T-helper 2 cell (primary cell): ENCODE measurements at places on chromosomes 11 and 22.

DNA sequence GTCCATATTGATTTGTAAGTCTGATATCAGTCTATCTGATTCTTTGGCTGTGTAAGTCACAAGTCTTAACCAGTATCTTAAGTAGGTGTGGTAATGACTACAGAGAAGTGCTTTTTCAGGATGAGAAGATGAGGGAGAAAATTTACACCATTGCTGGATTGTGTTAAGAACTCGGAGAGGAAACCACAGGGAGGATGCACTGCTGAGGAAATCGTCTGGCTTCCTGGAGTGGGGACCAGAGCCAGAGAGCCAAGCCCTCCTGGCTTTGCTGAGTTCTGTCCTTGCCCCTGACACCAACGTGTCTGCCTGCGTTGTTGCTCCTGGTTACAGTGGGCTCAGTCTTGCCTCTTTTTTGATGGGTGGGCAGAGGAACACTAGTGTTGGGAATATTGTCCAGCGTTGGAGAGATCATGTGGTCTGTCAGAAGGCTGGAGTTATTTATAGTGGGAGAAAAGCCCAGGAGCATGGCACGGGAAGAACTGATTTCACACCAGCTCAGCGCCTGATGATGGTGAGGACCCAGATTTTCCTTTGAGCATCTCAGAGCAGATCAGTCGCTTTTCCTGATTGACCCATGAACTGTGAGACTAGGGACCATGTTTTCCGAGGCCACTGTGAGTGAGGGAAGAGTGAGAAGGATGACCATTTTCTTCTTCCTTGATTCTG, 29.6 kb downstream of the MARK2 start:
- DNase-seq: no peak

GRCh38 chr11:32435152-32435480, 223 bp downstream of the WT1 start:
- no peak for DNase-seq

- no peak for DNase-seq
Observed at GRCh38 chr11:95736809-95737208, 52.8 kb downstream of the FAM76B start.

DNA sequence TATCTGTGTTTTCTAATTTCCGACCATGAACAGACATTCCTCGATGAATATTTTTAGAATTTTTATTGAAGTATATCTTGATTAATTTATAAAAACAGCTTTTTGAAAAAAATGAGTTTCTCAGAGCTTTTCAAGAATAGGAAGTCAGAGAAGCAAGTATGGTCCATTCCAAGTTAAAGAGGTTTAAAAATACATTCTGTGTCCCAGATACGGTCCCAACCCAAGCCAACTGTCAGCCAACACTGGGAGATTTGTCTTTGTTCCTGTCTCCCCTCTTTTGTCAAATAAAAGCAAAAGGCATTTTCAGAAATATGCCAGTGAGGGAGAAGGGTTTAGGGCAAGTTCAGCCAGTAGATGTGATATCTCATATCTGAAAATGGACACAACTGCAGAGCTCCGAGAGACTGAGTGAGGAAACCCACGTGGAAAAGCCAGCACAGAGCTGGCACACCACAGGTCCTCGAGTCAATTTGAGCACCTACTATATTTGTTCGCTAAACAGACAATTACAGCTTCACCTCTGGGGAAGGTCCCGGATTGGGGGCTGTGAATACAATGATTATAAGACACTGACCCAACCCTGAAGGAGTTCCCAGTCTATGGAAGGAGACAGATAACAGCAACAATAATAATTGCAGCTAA, 59.8 kb downstream of the C11orf91 start:
- no peak for DNase-seq

DNA sequence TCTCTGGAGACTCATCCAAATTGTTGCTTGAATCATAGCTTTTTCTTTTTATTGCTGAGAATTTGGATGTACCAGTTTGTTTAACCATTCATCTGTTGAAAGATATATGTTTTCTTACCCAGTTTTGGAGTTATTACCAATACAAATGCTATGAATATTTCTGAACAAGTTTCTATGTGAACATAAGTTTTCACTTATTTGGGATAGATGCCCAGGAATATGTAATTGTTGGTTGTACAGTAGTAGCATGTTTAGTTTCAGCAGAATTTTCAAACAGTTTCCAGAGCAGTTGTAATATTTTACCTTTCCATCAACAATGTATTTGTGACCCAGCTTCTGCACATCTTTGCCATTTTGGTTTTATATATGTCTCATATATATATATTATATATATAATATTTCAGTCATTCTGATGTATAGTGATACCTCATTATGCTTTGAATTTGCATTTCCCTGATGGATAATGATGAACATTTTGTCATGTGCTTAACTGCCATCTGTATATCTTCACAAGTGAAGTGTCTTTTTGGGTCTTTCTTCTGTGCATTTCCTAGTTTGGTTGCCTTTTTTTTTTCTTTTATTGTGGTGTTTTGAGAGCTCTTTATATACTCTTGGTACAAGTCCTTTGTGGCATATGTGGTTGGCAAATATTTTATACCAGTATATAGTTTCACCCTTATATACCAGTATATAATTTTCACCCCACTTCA, 118.8 kb downstream of the LUZP2 start:
- DNase-seq: no peak

DNA sequence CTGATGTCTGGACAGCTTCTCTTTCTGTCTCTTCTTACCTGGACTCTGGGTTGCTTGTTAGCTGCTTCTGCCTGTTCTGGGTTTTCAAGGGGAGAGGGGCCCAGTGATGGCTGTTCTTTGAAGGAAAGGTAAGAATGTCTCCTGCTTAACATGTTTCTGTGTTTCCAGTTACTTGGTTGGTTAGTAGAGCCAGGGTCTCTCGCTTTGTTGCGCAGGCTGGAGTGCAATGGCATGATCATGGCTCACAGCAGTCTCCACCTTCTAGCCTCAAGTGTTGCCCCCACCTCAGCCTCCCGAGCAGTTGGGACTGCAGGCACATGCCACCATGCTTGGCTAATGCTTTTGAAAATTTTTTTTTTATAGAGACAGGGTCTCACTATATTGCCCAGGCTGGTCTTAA, 126.6 kb downstream of the BCR start:
- no peak for DNase-seq
